ENCODE measurements at places on chromosomes 3 and 15.
A peak's percentile ranks its signal among the peaks of the same experiment; 100 is the strongest.

DNA sequence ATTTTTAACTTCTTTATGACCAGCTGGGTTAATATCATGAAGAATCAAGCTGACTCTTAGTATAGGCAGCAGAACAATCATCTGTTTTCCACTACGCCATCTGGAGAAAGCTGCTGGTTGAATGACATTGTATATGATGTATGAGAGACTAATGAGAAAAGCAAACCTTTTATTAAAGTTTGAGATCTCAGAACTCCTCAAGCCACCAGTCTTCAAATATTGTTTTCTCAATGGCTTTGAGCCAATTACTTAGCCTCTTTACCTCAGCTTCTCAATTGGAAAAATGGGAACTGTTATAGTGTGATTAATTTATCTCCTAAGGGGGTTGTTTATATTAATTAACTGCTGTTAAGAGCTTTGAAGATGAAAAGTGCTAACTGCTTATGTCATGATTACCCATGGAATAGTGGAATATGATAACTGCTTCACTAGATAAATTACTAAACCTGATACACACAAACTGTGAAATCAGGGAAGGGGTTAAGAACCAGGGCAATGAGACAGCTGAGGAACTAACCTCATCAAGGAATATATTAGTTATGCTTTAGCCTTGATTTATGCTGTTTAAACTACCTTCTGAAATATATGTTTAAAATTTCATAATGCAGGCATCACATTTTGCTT is 330.1 kb downstream of the SOX2 start:
- no peak for DNase-seq

DNA sequence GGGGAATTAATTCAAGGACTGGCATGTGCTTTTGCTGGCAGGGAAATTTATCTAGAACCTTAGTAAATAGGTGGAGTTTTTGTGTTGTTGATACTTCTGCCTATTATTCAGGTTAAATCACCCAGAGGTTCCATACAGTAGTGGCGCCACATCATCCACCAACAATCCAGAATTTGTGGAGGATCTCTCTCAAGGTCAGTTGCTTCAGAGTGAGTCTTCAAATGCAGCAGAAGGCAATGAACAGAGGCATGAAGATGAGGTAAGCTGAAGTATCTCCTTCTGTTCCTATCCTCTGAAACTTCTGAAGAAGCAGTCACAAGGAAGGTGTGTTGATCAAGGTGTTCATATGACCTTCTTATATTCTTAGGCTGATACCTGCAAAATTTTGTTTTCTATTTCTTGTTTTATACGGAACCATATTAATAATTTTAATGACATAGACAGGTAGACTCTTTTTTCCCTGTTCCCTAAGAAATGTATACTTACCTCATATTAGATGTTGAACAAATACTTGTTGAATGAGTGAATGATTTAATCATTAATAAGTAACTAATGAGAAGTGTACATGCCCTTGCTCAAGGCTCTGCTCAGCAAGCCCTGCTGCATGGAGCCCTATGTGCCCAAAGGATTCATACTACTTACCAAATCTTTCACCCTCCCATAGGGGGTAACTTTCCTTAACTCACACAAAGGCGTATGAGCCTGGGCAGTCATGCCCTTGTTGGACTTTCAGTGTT is 43.6 kb downstream of the HMG20A start:
- DNase-seq: no peak

DNA sequence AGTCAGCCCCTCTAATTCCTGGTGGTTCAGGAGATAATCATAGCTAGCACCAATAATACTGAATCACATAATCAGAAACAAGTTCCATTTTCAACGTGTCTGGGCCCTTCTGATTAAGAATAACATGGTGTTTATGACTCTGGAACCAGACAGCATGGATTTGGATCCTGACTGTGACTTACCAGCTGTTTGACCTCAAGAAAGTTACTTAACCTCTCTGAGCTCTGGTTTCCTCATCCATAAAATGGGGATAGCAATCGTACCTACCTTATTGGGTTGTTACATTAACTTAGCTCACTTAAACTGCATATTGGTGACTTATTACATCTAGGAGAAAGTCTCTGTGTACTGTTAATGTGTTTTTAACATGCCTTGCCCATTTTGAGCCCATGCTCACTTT is 10.7 kb upstream of the TMEM40 start:
- DNase-seq: no peak

DNA sequence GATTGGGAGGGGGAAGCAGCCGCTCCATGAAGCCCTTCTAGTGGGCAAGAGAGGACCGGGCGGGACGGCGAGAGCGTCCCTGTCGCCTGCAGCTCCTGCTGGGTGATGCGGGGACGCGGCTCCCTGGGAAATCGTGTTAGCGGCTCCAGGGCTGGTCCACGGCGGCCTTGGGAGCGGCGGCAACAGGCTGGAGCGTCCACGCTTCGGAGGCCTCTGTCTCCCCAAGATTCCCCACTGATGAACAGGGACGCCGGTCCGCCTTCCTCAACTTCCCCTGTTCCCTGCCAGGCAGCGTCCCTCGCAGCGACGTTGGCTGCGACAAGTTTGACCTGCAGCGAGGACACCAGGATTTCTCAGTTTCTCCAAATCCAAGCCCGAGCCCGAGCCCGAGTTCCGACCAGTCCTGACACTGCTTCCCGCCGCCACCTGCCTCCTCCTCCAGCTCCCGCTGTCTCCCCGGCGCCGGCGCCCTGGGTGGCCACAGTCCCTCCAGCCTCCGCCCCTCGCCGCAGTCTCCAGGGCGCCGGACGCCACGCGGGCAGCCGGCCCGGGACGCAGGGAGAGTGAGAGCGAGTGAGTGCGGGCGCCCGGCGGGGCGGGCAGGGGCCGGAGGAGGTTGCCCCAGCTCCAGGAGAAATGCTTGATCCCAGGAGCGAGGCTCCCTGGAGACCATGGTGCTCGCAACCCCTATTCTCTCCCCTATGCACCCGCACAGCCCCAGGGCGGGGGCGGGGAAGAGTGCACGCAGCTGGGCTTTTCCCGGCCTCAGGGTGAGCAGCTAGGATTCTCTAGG is 78.1 kb upstream of the RNF7 start:
- DNase-seq: no peak

DNA sequence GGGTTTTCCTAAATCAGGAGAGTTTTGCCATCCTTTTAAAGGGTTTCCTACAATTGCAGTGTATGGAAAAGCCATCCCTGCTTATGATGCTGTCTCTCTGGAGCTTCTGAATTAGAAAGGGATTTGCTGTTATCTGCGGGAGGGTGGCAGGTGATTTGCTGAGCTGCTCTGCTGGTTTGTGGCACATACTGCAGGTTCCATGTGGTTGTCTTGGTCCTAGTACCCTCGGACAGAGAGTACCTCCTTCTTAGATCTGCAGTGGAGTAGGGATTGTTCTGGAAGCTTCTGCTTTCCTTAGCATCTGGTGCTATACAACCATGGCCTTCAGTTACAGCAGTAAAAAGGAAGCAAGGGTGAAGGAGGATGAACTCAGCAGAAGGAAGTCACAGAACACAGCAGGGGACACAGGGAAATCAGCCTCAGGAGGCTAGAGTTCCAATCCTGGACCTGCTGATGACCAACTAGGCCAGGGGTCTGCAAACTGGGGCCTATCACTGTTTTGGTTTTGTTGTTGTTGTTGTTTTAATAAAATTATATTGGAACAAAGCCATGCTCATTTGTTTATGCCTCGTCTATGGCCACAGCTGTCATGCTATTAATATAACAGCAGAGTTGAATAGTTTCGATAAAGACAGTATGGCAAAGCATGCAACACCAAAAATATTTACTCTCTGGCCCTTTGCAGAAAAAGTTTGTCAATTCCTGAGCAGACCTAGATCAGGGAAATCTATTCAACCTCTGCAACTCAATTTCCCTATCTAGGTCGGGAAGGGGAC is 39.5 kb downstream of the STARD5 start:
- DNase-seq: no peak

DNA sequence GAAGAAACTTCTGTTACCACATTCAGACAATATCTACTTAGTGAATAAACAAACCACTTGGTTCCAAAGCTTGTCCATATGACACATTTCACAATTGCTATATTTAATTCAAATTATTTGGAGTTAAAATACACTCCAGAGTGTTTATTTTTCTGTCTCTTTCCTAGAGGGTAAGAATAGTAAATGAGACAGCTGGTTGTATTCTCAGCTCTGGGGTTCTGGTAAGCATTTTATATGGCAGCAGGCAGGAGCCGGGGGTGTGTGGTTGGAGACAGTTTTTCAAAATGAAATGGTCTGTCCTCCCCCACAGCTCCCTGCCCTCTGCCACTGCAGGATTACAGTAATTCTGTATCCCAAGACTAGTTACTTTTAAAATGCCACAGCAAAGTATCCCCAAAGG is 10.9 kb upstream of the SEC61A1 start:
- DNase-seq: no peak

GRCh38 chr15:50353975-50354837 is 792 bp downstream of the GABPB1 start:
- peak; percentile 31 for DNase-seq

- no peak for DNase-seq
Measured at GRCh38 chr3:30694148-30694547, 87.7 kb downstream of the TGFBR2 start.

GRCh38 chr15:70615435-70616310 is 147.7 kb downstream of the UACA start:
- no peak for DNase-seq

GRCh38 chr3:67655364-67656121 is 1.1 kb upstream of the SUCLG2 start:
- peak; percentile 46 for DNase-seq

GRCh38 chr15:78130466-78131294 is 565 bp downstream of the CIB2 start:
- DNase-seq: no peak

DNA sequence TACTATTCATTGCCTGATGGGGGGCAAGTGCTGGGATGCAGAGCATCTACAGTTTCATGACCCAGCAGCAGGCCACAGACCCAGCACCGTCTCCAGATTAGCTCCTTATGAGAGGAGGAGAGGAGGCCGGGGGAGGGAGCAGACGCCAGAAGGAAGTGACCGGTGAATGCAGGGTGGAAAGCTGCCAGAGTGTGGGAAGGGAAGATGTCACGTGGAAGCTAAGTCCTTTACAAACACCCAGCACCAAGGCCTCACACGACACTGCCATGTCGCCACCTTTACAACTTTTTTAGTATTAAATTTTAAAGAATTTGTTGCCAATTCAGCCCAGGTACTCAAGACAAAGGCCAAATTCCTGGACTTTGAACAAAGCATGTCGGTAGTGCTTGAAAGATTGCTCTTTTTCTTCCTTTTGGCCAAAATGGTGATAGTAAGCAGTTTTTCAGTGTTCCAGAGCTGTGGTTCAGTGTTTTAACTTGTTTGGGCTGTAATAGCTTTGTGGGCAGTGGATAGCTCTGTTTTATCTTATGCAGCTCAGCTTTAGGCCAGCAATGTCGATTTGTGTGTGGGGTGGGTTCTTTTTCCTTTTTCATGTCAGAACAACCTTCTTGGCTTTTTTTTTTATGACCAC is 58.2 kb downstream of the ZBTB38 start:
- no peak for DNase-seq

DNA sequence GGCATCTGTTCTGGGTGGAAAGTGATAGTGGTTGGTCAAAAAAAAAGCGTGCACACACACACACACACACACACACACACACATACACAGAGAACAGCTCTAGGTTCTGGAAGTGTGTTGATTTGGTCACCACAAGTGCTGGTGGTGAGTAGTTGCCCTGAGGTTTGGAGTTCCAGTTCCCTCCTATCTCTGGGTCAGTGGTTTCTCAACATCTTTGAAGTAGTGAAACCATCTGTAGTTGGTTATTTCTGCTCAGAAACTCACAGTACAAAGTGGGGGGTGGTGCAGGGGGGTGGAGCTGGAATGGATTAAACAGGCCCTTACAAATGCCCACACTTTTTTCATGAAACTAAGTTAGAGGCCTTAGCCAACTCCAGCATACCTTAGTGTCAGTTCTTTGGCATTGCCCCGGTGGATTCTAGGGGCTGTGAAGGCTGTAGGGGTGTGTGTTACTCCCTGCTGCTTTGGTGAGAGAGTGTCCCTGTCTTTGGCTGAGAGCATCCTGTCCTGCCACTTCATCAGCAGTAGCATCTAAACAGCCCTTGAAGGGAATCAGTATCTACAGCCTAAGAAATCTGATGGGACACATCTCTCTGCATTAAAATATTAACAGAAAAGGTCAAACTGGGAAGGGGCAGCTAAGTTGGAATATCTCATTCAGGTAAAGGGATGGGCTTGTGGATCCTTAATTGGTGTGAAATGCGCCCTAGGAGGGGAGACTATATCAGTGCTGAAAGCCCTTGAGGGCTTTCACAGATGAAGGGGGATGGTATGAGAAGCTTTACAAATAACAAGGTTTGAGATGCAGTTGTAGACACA is 20.6 kb downstream of the SMAD3 start:
- DNase-seq: no peak

- no peak for DNase-seq
Measured at GRCh38 chr3:186953011-186953487, 22.7 kb downstream of the ST6GAL1 start.

GRCh38 chr15:65757256-65757655 is 34.8 kb downstream of the DENND4A start:
- DNase-seq: no peak

DNA sequence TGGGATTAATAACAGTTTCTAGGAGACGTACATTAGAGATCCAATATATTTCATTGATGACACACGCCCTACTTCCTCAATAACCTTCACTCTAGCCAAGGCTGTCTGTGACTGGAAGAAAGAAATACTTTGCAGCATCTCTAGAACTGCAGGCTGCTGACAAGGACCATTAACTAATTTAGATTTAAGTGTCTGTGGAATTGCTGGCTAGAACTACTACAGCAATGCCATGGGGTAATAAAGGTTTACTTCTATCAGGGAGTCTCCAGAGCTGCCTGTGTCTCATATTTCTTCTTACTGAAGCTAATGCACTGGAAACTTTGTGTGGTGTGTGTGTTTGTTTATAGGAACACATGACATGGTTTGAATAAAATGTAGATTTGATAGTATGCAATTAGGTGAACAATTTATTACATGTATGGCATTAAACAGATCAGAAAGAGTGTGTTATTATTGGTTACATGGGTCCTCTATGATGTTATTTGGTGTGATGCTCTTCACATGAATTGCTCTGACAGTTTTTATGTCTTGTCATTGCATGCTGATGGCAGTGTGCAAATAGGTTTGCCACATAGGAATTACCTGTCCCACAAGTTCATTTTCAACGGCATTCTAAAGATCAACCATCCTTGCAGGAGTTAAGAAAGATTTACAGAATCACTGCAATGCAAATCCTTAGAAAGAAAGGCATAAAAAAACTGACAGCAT is 916.2 kb upstream of the CADM2 start:
- DNase-seq: no peak

DNA sequence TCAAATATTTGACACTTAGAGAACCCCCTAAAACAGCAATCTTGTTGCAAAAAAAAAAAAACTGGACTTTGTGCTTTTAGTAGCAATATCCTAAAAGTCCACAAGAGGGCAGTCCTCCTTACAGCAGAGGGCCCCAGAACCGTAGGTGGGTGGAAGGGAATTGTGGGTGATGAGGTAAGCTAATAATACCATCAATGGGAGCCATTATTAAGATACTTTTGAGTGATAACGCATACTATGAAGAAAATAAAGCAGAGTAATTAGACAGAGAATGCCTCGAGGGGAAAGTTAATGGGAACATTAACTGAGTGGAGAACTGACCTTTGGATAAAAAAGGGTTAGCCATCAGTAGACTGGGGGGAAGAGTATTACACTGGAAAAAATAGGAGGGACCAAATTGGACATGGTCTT is 229.9 kb downstream of the THRB start:
- DNase-seq: no peak

- DNase-seq: no peak
Measured at GRCh38 chr15:69997813-69998212, 99.9 kb downstream of the TLE3 start.

- no peak for DNase-seq
Measured at GRCh38 chr3:30184091-30184810, 422.1 kb upstream of the TGFBR2 start.

Data from activated CD4-positive, alpha-beta T cell treated with anti-CD3 and anti-CD28 coated beads, Interleukin-2, amount 50 U/mL, for 4 hours (primary cell).